ENCODE measurements at places on chromosomes 5 and 9.

DNA sequence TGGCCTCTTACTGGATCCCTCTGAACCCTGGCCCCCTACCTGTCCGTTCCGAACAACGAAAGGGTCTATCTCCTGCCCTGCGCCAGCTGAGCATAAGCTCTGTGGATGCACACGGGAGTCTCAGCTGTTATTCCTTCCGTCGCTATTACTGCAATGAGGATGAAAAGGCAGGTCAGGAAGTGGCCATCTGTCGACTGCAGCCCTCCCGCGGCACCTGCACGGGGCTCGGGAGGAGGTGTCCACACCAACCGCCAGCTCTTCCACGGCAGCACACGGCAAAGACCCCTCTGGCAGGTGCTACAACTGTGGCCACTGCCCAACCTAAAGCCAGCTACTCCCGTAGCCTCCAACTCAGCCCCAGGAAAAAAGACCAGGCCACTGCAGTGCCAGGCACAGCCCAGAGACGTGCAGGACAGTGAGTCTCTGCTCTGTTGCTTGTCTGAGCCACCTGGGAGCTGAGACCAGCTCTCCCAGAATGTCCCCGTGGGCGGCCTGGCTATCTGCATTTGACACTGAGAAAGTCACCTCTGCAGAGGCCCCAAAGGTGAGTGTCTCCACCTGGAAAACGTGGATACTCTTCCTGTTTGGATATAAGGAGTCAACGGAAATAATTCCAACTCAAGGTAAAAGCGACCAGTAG lies 19.1 kb downstream of the CAMSAP1 start:
- H3K4me3 ChIP-seq: no peak overlapping the region
- peaks cover 7% of the 10 kb centered on the region for H3K4me1 ChIP-seq
- no peak overlapping the region for H3K27ac ChIP-seq
- no peaks in the 10 kb centered on the region for H3K36me3 ChIP-seq
- no peak for DNase-seq

DNA sequence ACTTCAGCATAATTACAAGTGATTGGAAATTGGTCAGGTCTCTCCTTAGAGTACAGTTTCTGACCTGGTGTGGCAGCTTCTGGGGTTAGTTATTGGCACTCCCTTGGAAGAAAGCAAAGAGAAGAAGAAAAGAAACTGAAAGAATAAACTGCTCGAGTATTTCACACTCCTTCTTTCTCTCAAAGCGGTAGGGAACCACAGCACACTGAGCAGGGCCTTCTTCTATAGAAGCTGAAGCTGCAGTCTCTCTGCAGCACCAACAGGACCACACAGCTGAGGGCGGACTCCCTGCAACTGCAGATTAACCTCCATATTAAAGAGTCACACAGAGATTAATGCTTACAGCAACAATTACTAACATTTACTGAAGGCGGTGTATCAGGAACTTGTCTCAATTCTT lies 152.0 kb downstream of the TRPM6 start:
- H3K36me3 ChIP-seq: peaks cover 2% of the 10 kb centered on the region
- no peak for DNase-seq
- H3K27ac ChIP-seq: no peak overlapping the region
- no peaks in the 10 kb centered on the region for H3K4me1 ChIP-seq
- H3K27me3 ChIP-seq: no peaks in the 10 kb centered on the region

DNA sequence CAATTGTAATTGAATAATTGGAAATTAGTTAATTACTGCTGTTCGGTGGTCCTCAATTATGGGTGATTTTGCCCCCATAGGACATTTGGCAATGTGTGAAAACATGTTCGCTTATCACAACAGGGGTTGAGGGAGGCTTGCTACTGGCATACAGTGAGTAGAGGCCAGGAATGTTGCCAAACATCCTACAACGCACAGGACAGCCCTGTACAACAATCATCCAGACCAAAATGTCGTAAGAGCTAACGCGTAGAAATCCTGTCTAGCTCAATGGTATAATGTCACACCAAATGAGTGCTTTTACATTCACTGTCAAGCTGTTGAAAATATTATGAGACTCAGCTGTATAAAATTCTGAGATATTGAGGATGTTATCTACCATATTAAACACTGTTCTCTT lies 464.4 kb upstream of the TUSC1 start:
- H3K4me3 ChIP-seq: no peak overlapping the region
- DNase-seq: no peak
- no peaks in the 10 kb centered on the region for H3K36me3 ChIP-seq

DNA sequence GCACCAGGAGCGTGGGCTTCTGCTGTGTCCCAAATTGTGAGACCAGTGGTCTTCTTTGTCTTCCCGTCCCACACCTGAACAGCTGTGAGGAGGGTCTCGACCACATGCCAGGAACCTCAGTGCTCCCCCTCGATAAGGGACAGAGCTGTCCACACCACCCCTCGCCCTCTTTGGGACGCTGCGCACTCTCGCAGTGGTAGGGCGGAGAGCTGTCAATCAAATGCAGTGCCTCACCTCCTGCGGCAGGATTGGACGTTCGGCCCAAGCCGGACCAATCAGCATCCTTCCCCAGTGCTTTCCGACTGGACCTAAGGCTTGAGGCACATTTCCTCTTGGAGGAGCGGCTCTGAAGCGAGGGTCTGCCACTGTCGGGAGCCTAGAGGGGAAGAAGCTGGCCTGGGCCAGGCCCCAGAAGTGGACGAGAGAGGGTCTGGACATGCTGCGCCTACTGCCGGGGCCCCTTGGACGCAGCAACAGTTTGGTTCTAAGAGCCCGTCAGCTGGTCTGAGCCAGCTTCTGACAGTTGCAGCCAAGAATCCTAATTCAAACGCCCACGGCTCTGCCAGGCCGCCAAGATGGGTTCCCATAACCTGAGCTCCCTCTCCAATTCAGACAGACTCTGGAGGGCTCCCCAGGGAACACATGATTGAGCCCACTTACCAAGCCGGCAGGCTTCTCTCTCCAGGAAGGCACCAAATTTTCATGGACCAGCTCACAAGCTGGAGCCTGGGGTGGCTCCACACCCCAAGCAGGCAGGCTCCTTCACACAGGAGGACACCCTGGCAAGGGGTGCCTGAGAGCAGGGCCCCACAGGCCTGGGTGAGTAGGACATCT lies 28.1 kb upstream of the ADAMTS2 start:
- no peak overlapping the region for H3K27ac ChIP-seq
- no peak overlapping the region for H3K4me3 ChIP-seq
- no peaks in the 10 kb centered on the region for H3K27me3 ChIP-seq
- no peak for DNase-seq
- H3K4me1 ChIP-seq: no peaks in the 10 kb centered on the region

DNA sequence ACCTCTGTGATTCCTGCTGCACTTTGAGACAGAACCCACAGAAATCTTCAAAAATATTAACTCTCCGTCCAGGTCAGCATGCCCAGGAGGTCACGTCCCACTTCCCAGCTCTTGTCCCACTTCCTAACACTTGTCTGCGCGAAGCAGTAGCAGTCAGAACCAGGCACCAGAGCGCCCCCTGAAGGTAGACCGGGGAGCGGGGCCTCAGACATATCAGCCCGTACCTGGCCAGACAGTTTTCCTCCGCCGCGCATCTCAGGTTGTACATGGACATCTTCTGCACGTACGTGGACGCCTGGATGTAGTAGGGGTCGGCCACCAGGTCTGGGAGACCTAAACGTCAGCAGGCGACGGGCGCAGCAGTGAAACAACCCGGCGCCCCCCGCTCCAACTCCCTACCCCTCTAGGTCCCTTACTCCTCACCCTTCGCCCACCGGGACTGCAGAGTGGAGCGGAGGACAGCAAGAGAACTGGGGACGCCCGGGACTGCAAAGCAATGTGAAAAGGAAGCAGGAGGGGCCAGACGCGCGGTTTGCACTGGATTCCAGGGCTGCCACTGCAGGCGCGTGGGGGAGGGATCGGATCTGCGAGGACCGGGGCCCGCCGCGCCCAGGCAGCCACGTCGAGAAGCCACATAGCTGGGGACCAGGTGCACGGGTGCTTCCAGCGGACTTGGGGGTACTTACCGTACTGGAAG lies 1.2 kb downstream of the LOX start:
- H3K4me3 ChIP-seq: peak overlapping the region; percentile 52
- no peaks in the 10 kb centered on the region for H3K4me1 ChIP-seq
- peak; percentile 77 for DNase-seq
- no peaks in the 10 kb centered on the region for H3K27me3 ChIP-seq
- H3K27ac ChIP-seq: peak overlapping the region; percentile 36

- H3K4me3 ChIP-seq: no peak overlapping the region
- H3K27me3 ChIP-seq: no peaks in the 10 kb centered on the region
- no peaks in the 10 kb centered on the region for H3K36me3 ChIP-seq
- H3K4me1 ChIP-seq: no peaks in the 10 kb centered on the region
- no peak for DNase-seq
These were observed 410.2 kb downstream of the PRR16 start for GRCh38 chr5:120874081-120874862.

DNA sequence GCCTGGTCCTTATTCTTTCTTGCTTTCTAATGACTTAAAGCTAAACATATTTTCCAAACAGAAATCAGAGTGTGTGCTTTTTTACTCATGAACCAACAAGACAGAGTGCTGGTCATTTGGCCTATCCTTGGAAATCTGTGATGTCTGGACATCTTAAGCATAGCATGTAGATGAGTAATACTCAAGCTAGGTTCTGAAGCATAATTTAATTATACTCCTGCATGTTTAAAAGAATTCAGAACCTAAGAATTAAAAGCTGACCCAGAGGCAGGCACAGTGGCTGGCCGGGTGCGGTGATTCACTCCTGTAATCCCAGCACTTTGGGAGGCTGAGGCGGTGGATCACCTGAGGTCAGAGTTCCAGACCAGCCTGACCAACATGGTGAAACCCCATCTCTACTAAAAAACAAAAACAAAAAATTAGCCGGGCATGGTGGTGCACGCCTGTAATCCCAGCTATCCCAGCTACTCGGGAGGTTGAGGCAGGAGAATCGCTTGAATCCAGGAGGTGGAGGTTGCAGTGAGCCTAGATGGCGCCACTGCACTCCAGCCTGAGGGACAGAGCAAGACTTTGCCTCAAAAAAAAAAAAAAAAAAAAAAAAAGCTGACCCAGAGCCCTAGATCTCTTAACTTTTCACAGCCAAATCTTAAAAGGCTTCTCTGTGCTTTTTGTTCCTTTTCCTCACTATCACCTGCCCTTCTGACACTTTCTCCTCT lies 16.2 kb upstream of the TJP2 start:
- H3K4me1 ChIP-seq: no peaks in the 10 kb centered on the region
- H3K36me3 ChIP-seq: no peaks in the 10 kb centered on the region
- no peak overlapping the region for H3K4me3 ChIP-seq
- H3K27ac ChIP-seq: no peak overlapping the region

GRCh38 chr5:55554585-55555202 lies 19.9 kb upstream of the PLPP1 start:
- H3K4me3 ChIP-seq: no peak overlapping the region
- DNase-seq: no peak
- H3K4me1 ChIP-seq: no peaks in the 10 kb centered on the region
- H3K27ac ChIP-seq: peak overlapping the region; percentile 63
- H3K36me3 ChIP-seq: no peaks in the 10 kb centered on the region

DNA sequence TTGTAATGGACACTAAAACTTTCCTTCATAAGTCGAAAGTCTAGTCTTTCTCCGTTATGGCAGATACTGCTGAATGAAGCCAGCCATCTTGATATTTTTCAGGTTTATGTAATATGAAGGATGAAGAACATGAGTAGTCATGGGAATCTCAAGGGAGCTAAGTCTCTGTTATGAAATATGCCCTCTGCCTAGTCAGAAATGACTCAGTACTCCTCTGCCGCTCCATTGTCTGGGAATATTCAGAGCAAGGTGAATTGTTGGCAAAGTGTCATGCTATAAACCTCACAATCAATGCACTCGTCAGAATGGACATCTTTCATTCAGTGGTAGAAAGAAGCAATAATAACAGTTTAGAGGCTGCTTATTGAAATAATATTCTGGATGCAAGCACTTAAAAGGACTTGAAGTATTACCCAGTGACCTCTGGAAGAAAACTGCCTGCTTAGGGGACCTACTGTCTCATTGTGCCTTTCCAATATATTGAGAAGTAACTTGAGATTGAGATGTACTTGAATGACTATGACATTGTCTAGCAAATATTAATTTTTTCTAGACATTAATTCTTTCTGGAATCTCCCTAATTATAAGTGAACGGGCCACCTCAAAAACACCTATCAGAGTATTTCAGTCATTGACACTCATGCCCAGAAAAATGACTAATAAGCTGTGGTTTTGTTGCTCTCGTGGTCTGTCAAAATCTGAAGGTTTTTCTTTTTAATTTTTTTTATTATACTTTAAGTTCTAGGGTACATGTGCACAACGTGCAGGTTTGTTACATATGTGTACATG lies 1011.5 kb upstream of the ACO1 start:
- H3K4me3 ChIP-seq: no peak overlapping the region
- H3K4me1 ChIP-seq: no peaks in the 10 kb centered on the region
- H3K36me3 ChIP-seq: no peaks in the 10 kb centered on the region
- H3K27me3 ChIP-seq: no peaks in the 10 kb centered on the region
- DNase-seq: no peak

GRCh38 chr5:103340717-103341388 lies 82.3 kb downstream of the MACIR start:
- no peaks in the 10 kb centered on the region for H3K4me1 ChIP-seq
- no peaks in the 10 kb centered on the region for H3K36me3 ChIP-seq
- H3K4me3 ChIP-seq: no peak overlapping the region
- no peak for DNase-seq
